Central memory CD8-positive, alpha-beta T cell (primary cell): ENCODE measurements at places on chromosomes 11 and 22.
A peak's percentile ranks its signal among the peaks of the same experiment; 100 is the strongest.

- DNase-seq, result peak; percentile 24
Observed at GRCh38 chr11:13238879-13239514, 38.6 kb upstream of the BMAL1 start.

DNA sequence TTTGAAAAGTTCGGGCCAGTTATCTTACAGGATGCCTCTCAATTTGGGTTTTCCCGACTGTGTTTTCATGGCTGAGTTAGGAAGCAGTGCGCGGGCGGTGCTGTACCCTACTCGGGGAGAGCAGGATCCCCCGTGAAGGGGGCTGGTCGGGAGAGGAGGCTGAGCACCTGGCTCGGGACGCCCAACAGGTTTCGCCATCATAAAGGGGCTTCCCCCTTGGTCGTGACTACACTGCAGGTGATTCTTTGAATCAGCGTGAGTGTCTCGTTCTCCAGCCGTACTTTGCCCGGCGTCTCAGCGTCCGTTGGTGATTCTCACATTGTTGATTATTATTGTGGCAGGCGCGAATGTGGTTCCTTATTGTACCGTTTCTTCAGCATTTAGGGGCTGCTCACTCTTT, 46.6 kb downstream of the ST14 start:
- DNase-seq, result no peak

DNA sequence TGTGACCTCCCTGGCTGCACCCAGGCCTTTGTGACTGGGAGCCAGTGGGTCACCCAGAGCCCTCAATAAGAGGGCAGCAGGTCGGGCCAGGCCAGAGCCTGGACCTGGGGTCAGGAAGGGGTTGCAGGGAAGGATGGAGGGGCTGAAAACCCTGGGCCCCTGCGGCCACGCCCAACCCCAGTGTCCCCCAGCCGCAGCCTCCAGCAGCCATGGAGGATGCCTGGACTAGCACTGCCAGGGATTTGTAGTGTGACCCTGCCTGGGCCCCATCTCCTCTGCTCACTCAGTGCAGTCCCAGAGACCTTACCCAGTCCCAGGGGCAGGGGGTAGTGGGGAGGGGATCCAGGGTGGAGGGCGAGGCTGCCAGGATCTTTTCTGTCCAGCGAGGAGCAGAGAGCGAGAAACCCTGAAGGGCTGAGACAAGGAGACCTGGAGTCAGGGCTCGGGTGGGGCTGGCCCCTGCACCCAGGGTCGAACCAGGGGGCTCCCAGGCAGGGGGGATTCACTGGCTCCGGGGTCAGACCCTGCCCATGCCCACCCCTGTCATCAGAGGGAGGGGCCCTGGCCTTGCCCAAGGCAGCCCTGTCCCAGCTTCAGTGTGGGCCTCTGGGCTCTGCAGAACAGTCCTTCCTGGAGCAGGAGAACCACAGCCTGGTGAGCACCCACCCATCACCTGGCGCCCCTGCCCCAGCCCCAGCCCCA, 187.5 kb downstream of the IGLL1 start:
- no peak for DNase-seq

- DNase-seq, result no peak
Observed at GRCh38 chr11:18235394-18236334, 938 bp downstream of the SAA4 start.

- DNase-seq, result no peak
Observed at GRCh38 chr11:100860318-100861155, 173.4 kb downstream of the ARHGAP42 start.
